ENCODE measurements at places on chromosomes 5 and 9. TPM values are rescaled to one million over a fixed set of nuclear protein-coding genes. Genes with fewer than 3 reads are reported as not detected.

Gene EQTN
- 0.97 TPM for total RNA-seq

Gene OR1J2
- total RNA-seq, result not detected

Gene PCDHB6
- 0.76 TPM for total RNA-seq

Gene ZNF608
- total RNA-seq, result 3.9 TPM

Gene PCDHGA4
- total RNA-seq, result 3.5 TPM

Gene CEP78
- 8.7 TPM for total RNA-seq

Gene PCDHAC1
- total RNA-seq, result 0.18 TPM

Gene GPX3
- 366 TPM for total RNA-seq

Gene LTC4S
- 4.2 TPM for total RNA-seq

GRCh38 chr5:89059274-89059673 lies 176.3 kb upstream of the MEF2C start:
- no peaks in the 10 kb centered on the region for H3K36me3 ChIP-seq
- H3K4me3 ChIP-seq, result no peak overlapping the region
- DNase-seq, result no peak
- H3K4me1 ChIP-seq, result no peaks in the 10 kb centered on the region
- no peak overlapping the region for H3K27ac ChIP-seq

DNA sequence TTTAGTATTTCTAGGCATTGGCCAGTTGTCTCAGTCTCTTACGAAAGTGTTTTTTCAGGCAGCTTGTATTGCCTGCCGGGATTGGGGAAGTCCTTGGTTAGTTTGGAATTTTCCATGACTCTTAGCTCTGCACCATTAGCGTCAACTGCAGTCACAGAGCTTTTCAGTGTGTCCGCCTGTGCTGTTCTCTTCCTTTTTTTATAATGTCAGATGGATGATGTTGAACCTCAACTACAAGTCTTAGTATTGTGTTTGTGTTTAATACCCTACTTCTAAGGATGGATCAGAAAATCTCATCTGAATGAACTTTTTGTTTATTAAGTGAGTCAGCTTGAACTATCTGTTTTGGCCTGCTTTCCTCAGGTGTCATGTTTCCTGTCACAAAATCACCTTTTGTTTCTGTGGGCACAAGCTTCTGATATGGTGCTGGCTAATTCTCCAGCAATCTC lies 33.1 kb downstream of the ATP6V0E1 start:
- DNase-seq, result no peak
- no peak overlapping the region for H3K4me3 ChIP-seq
- no peaks in the 10 kb centered on the region for H3K27me3 ChIP-seq

- H3K36me3 ChIP-seq, result no peaks in the 10 kb centered on the region
- peaks cover 22% of the 10 kb centered on the region for H3K4me1 ChIP-seq
- no peak overlapping the region for H3K4me3 ChIP-seq
- peaks cover 67% of the 10 kb centered on the region for H3K27me3 ChIP-seq
These were observed 56.3 kb downstream of the TMEM174 start for GRCh38 chr5:73229271-73229670.

DNA sequence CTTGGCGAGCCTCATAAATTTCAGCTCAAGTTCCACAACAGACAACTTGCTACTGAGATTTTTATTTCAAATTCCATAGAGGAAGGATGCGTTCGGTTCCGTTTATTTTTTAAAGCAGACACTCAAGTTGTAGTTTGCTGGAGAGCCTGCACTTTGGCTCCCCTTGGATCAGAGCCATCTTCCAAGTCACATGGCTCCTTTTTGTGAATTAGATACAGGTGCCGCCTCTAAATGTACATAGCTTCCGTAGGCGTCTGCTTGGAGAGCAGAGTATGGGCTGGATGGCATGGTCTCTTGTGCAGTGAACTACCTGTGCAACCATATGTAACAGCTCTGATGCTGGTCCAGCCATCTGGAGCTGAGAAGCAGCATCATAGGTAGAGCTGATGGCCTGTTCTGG lies 73.9 kb upstream of the WWC1 start:
- no peak overlapping the region for H3K4me3 ChIP-seq
- H3K27ac ChIP-seq, result no peak overlapping the region
- H3K36me3 ChIP-seq, result no peaks in the 10 kb centered on the region
- DNase-seq, result no peak

GRCh38 chr9:97645720-97646119 lies 12.1 kb downstream of the NCBP1 start:
- no peak for DNase-seq
- H3K4me3 ChIP-seq, result no peak overlapping the region
- no peaks in the 10 kb centered on the region for H3K4me1 ChIP-seq
- H3K27me3 ChIP-seq, result no peaks in the 10 kb centered on the region
- no peak overlapping the region for H3K27ac ChIP-seq

DNA sequence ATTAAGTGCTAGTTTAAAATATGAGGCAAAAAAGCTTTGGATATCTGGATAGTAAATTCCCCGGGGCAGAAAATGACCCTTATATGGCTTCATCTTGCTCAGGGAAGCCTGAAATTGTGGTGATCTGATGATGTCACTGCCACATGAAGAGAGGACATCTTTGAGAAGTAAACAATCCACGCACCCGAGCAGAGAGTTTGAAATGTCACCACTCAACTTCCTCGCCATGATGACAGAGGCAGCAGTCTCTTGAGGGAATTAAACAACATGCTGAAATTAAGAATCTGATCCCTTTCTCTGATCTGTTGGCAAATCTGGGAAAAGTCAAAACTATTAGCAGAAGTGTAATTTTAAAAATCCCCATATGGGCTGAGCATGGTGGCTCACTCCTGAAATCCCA lies 110.0 kb downstream of the TLE1 start:
- no peak overlapping the region for H3K27ac ChIP-seq
- no peaks in the 10 kb centered on the region for H3K27me3 ChIP-seq
- DNase-seq, result no peak

- no peak for DNase-seq
- H3K4me3 ChIP-seq, result no peak overlapping the region
- peak overlapping the region; percentile 7 for H3K27ac ChIP-seq
- H3K4me1 ChIP-seq, result peaks cover 30% of the 10 kb centered on the region
- no peaks in the 10 kb centered on the region for H3K27me3 ChIP-seq
These were observed 129.4 kb downstream of the C9orf152 start for GRCh38 chr9:110078604-110079003.

- peak overlapping the region; percentile 98 for H3K4me3 ChIP-seq
- H3K27ac ChIP-seq, result peak overlapping the region; percentile 99
- no peaks in the 10 kb centered on the region for H3K27me3 ChIP-seq
These were observed 1.3 kb downstream of the SQSTM1 start for GRCh38 chr5:179822059-179822432.

DNA sequence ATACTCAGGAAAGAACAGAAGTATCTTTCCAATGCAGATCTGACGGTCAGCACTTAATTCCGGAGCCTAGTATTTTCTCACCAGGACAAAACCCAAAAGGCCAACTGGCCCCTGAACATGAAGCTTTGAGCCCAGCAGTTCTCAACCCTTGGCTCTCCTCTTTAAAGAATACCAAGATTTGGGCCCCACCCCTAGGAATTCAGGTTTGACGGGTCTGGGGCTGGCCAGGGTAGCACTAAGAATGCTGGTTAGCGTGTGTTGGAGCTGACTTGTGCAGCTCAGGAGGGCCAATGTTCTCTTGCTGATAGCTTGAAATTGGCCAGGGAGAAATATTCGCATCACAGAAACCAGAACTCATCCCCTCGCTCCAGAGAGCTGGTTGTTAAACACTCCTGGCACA lies 88.3 kb upstream of the PTCH1 start:
- H3K4me1 ChIP-seq, result no peaks in the 10 kb centered on the region
- H3K27ac ChIP-seq, result no peak overlapping the region
- peak; percentile 38 for DNase-seq
- no peak overlapping the region for H3K4me3 ChIP-seq
- no peaks in the 10 kb centered on the region for H3K27me3 ChIP-seq
- no peaks in the 10 kb centered on the region for H3K36me3 ChIP-seq

All from suprapubic skin (tissue), 4 donors.